Brain (organoid and tissue), 16 donors: ENCODE measurements at places on chromosomes 7 and 10.

DNA sequence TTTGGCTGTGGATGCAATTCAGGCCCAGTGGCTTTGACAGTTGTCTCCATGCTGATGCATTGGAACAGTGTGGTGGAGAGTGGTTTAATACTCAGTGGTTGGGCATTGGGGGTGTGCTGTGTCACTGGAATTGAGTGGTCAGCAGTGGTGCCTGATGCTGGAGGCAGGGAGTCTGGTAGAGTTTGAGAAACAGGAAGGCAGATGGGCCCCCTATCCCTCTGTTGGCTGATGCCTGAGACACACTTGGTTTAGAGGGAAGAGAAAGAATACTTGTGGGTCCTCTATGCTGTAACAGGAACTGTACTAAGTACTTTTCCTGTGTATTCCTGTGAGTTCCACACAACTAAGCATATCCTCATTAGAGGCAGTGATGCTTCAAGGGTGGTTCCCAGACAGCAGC lies 55.4 kb downstream of the EEPD1 start:
- no peak for DNase-seq

GRCh38 chr10:47396311-47396717 lies 12.2 kb upstream of the ZNF488 start:
- DNase-seq, result no peak

- no peak for DNase-seq
Observed at GRCh38 chr7:43569424-43569823, 13.5 kb upstream of the STK17A start.

- no peak for DNase-seq
Observed at GRCh38 chr7:132544999-132545398, 31.3 kb downstream of the PLXNA4 start.

- DNase-seq, result no peak
Observed at GRCh38 chr7:30642789-30643188, 39.5 kb downstream of the CRHR2 start.

- peak; percentile 92 for DNase-seq
Observed at GRCh38 chr7:1232623-1233332, at the start of gene UNCX. UNCX (plus strand) TSS chr7:1232872; CDS start chr7:1233018, 146 bp downstream.

GRCh38 chr10:123748711-123749110 lies 82.6 kb downstream of the GPR26 start:
- no peak for DNase-seq

GRCh38 chr10:64173826-64174225 lies 652.6 kb downstream of the REEP3 start:
- DNase-seq, result no peak

DNA sequence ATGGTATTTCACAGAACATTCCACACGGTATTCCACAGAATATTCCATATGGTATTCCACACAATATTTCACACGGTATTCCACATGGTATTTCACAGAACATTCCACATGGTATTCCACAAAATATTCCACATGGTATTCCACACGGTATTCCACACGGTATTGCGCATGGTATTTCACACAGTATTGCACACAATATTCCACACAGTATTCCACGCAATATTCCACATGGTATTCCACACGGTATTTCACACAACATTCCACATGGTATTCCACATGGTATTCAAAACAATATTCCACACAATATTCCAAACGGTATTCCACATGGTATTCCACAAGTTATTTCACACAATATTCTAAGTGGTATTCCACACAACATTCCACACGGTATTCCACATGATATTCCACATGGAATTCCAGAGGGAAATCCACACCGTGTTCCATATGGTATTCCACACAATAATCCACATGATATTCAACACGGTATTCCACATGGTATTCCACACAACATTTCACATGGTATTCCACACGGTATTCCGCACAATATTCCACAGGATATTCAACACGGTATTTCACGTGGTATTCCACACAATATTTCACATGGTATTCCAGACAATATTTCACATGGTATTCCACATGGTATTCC lies 136.7 kb upstream of the CHST15 start:
- DNase-seq, result no peak

- no peak for DNase-seq
Observed at GRCh38 chr7:143288836-143289235, 685 bp downstream of the CASP2 start.

GRCh38 chr10:44477046-44477425 lies 92.1 kb upstream of the CXCL12 start:
- DNase-seq, result no peak

GRCh38 chr7:76280408-76280807 lies 22.1 kb upstream of the HSPB1 start:
- no peak for DNase-seq

DNA sequence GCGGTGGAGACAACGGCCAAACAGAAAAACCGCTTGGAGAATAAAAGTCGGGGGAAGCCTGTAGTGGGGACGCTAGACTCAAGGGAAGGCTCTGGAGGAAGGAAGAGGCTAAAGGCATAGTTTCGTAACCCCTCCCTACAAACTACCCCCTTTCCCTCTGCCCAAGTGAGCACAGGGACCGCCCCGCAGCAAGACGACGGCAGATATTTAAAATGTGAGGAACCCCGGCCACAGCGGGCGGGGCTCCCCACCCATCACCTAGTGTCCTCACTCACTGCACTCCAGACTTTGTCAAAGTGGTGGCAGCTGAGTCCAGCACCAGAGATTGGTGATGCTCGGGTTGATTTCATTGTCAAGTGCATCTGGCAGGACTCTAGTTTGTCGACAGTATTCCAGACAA lies 69.1 kb downstream of the PRKAG2 start:
- no peak for DNase-seq

GRCh38 chr10:17227367-17228090 lies 512 bp upstream of the VIM start:
- DNase-seq, result peak; percentile 57

GRCh38 chr7:118152149-118152548 lies 31.8 kb upstream of the LSM8 start:
- DNase-seq, result no peak

DNA sequence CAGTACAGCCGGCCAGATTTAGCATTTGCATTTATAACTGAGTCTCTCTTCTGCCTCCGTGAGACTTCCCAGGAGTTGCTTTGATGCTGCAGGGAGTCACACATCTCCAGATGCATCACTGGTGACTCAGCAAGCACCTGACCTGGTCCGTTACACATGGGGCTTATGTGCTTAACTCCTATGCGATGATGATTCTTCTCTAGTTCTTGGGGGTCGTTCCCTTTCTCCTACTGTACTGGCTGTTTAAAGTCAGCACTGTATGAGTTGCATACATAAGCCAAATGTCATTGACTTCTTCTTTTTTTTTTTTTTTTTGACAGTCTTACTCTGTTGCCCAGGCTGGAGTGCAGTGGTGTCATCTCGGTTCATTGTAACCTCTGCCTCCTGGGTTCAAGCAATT lies 13.0 kb upstream of the AKR1E2 start:
- no peak for DNase-seq
